ENCODE measurements at places on chromosomes 2 and 18.

GRCh38 chr2:228654707-228655106 is 473.2 kb upstream of the SPHKAP start:
- no peak for DNase-seq

GRCh38 chr2:241842620-241843211 is 16.0 kb downstream of the PDCD1 start:
- DNase-seq, result peak; percentile 68

- DNase-seq, result no peak
These were observed 20.3 kb downstream of the ADCYAP1 start for GRCh38 chr18:924987-925386.

DNA sequence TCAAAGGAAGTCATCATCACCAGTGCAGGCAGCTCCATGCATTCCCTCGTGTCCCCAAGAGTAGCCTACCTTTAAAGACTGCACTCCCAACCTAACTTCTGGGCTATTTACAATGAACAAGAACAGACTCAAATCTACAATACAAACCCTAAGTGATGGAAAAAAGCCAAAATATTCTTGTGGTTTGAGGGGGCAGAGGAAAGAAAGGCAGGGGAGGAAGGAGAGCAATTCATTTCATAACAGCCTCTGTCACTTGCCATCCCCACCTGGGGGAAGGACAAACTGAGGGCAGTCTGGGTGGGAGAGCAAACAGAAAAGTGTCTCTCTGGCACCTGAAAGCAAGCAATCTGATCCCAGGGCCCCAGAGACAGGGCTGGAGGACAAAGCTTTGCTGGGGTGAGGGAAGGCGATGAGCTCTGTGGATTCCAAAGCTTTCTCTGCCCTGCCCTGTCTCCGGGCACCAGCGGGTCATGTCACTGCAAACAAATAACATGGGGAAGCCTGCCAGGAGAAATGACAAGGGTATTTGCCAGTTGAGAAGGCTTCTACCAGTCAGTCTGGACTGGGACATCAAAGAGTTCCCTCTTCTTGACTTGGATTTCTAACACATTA is 528.0 kb upstream of the TNP1 start:
- DNase-seq, result peak; percentile 49

GRCh38 chr2:9807555-9808305 is 35.5 kb upstream of the TAF1B start:
- no peak for DNase-seq

GRCh38 chr2:23606968-23607367 is 222.0 kb downstream of the KLHL29 start:
- peak; percentile 11 for DNase-seq

DNA sequence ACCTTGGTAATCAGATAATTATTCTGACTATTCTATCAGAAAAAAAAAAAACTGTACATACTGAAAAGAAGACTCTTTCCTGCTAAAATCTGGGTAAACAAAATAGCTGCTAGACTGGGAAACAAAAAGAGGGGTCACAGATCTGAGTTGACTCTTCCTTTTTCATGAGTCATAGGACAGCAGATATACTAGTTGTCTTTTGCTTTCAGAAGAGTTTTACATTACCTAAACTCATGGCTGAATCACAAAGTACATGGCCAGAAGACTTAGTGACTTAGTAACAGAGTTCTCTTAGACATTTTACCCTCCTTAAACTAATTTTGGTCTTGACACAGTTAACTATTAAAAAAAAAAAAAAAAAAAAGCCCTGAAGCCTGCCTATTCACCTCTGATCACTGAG is 834.0 kb upstream of the FSHR start:
- no peak for DNase-seq

DNA sequence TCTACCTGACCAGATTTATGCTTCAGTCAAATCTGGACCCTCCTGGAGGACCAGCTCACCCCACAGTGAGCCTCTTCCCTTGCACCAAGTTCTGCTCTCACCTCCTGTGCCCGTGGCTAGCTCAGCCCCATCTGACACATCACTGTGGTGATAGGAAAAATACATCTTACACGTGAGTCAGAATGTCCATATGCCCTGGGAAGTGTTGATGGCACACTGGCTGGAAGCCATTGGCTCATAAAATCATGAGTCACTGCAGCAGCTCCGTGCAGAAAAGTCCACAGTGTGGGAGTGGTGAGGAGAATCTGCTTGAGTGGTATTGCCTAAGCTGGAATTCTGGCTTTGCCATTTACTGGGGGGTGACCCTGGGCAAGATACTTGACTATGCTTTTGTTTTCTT is 42.6 kb upstream of the RAPGEF4 start:
- peak; percentile 31 for DNase-seq

DNA sequence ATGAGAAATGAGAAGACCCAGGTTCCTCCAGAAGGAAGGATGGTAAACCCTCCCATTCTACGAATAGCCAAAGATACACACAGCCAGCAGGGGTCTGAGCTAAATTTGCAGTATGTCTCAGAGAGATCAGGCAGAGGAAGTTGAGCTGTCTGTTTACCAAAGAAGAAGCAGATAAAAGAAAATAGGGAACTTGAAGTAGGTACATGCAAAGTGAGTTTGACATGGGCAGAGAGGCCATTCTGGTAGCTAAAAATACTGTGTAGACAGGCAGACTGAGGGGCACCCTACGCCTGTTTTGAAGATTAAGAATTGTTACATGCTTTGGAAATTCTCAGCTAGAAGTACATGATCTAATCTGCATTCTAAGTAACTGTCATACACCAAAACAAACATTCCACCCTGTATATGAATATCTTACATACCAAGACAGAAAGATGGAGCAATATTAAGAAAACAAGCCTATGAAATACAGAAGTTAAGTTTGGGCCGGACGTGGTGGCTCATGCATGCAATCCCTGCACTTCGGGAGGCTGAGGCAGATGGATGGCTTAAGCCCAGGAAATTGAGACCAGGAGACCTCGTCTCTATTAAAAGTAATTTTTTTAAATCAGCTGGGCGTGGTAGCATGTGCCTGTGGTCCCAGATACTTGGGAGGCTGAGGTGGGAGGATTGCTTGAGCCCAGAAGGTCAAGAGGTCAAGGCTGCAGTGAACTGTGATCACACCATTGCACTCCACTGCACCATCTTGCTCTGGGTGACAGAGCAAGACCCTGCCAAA is 157.9 kb downstream of the ANKRD44 start:
- DNase-seq, result peak; percentile 95

GRCh38 chr2:15614545-15615300 is 23.1 kb downstream of the DDX1 start:
- peak; percentile 65 for DNase-seq

GRCh38 chr2:16653799-16654198 is 11.8 kb downstream of the CYRIA start:
- no peak for DNase-seq

DNA sequence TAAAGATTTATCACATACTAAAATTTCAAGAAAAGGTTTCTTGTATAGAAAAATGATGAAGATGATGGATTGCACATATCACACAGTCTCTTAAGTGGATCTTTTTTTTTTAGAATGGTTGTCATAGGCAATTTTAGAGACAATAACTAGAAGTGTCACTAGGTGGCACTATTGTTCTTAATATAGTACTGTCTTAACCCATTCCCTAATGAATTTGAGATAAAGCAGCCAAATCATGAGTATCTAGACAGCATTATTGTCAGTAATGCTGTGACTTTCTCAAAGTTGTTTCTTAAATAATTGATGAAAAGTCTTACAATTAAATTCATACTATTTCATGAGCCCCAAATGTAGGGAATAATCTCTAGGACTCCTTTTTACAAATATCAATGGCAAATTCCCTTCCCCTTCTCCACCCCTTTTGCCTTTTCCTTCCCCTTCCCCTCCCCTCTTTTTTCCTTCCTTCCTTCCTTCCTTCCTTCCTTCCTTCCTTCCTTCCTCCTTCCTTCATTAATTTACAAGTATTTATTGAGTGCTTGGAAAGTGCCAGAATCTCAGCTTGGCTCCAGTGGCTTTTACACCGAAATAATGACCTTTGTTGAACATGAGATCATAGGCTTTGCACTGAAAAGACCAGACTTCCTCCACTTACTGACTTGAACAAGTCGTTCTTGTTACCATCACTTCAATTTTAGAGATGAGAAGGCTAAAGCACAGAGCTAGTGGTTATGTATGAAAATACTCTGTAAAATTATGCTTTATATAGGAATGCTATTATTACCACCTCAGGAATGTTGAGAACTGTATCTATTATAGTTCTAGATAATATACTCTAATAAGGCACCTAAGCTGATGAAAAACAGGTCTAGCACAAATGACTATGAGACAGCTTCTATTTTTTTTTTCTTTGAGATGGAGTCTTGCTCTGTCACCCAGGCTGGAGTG is 19.8 kb downstream of the MYL12B start:
- peak; percentile 92 for DNase-seq

- DNase-seq, result no peak
These were observed 140.1 kb downstream of the EXOC6B start for GRCh38 chr2:72685638-72686213.

DNA sequence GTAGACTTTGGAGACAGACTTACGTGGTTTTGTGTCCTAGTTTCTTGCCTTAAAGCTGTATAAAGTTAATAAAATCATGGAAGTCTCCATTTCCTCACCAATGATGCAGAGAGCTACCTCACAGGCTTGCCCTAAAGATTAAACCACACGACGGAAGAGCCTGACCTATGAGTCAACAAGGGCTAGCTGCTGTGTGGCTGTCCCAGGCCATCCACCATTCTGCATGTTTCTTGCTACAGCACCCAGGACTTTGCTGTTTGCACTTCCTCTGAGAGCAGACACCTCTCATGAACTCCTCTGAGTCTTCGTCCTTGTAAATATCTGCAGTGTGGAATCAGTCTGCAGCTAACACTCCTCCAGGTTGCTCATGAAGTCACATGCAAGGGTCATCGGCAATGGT is 160.0 kb upstream of the TRIB2 start:
- DNase-seq, result peak; percentile 11

Measured in hematopoietic multipotent progenitor cell treated with erythropoietin and hydrocortisone succinate and interleukin-3 and kit ligand, for 4 days (in vitro differentiated cells).